CD4-positive, alpha-beta T cell treated with Interleukin-1 beta for 1 hour (primary cell): ENCODE measurements at places on chromosomes 4 and X.

- DNase-seq, result no peak
These were observed 8.5 kb upstream of the NXF3 start for GRCh38 chrX:103101299-103102042.

DNA sequence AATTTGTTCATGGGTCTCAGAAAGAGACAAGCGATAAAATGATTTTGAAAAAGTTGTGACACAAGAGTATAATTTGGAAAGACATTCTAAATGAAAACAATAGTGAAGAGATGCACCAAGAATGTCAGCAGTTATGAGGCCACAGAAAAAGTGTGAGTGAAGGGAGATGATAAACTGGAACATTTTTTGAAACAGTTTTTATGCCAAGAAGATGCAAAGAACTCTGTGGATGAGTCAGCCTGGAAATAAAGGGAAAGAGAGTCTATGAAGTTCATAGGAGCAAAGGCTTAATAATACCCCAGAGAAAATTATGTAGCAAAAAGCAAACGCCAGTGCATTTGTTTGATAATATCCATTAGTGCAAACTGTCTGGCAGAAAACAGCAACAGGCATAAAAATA is 188.4 kb upstream of the TBC1D9 start:
- no peak for DNase-seq

GRCh38 chrX:135481696-135482179 is 38.7 kb upstream of the INTS6L start:
- DNase-seq, result no peak

GRCh38 chr4:11323771-11324170 is 104.9 kb downstream of the HS3ST1 start:
- DNase-seq, result no peak

DNA sequence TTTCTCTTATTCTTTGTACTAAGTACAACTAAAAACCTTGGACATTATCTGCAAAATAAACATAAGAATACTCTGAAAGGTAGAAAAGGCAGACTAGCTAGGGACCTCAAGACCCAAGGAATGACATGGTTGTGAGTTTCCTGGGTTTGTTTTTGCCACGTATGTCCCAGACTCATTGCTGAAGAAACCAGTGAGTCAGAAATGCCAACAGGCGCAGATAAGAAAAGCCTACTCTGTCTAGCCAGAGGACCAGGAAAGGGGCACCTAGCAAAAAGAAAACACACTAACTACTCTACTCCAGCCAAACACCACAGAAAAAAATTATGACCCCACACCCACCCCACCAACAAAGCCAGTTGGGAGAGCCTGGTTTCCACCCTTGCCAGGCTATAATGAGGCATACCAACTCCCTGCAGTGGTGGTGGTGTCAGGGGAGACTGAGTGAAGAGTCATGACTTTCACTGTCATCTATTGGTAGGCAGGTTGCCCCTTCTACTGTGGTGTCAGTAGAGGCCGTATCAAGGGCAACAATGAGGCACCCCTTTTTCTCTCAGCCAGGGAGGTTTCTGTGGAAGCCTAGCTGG is 10.9 kb downstream of the MTMR1 start:
- DNase-seq, result no peak

DNA sequence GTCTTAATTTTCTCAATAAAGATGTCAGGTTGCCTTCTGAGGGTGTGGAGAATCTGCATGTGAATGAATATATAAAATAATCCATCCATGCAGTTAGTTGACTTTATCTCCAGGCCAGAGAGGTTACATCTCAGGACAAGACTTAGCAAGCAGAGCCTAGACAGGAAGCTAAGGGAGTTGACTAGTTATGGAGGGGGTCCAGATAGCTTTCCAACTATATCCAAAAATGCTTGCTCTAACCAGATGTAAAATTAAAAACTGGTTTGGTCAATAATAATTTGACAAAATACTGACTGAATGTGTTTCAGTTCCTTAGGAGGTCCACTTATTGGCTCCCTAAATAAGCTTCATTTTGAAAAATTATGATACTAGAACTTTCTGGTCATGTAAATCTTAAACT is 101.4 kb downstream of the PAPSS1 start:
- no peak for DNase-seq

DNA sequence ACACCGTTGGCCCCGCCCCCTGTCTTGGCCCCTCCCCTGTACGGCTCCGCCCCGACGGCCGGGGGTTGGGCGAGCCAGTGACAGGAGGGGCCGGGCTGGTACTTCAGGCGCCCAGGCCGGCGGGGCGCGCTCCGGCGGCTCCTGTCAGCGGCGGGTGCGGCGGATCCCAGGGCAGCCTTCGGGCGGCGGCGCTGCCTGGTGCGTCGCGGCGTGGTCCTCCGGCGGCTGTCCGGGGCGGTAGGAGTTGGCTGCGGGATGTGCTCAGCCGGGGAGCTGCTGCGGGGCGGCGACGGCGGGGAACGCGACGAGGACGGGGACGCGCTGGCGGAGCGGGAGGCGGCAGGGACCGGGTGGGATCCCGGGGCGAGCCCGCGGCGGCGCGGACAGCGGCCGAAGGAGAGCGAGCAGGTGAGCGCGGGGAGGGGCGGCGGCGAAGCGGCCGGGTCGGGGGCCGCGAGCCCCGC is at the start of gene FAM241A:
Gene FAM241A, plus strand, starts transcription at position 129 of the 464 bp plus-strand sequence. Its CDS starts 127 bp downstream, at position 256.
- DNase-seq, result peak; percentile 93

- no peak for DNase-seq
These were observed 155.8 kb upstream of the ZFP42 start for GRCh38 chr4:187839765-187840164.

DNA sequence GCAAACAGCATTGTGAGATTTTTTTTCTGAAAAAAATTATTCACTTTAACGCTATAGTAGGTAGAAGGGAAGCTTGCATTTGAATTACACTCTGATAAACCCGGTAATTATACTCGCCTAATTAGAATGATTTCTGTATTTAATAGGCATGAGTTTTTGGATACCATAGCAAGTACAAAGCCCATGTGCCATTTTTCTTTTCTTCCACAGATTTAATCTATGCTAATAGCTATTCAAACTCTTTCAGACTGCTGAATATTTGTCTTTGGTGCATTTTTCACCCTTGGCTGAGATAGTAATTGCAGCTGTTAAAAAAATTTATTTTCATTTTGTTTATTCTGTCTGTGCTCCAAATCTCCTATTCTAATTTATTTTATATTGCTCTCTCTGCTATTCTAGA is 113.0 kb downstream of the EGF start:
- DNase-seq, result no peak

DNA sequence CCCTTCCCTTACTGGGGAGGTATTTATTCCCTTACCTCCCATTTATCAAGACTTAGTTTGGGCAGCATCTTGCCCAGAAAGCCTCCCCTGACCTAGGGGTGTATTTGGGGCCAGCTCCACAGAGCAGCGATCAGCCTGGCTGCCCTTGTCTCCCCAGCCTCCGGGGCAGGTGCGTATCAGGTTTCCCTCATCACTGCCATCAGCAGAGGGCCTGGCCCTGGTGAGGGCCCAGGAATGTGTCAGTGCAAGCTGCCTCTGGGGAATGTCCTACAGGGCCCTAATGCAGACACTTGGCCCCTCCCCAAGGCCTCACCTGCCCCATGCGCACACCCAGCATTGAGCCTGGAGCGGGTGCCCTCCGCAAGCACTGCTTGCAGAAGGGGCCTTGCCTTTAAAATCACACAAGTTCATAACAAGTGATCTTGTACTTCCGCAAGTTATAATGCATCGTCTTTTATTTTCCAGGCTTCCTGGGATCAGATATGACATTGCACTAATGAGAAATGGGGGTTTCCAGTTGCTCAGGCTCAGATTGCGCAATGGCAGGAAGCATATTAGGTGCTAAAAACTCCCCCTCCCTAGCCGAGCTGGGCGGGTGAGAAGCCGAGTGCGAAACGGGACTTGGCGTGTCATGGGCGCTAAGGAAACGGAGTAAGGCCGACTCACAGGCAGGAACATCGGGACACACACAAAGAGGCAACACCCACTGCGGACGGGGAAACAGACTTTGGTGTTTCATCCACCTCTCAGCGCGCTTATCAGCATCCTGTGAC is 25.4 kb upstream of the AFAP1 start:
- DNase-seq, result peak; percentile 76

GRCh38 chr4:101349801-101350064 is 2.4 kb upstream of the PPP3CA start:
- no peak for DNase-seq

- no peak for DNase-seq
These were observed 22.8 kb upstream of the DCLK2 start for GRCh38 chr4:150055467-150055866.

DNA sequence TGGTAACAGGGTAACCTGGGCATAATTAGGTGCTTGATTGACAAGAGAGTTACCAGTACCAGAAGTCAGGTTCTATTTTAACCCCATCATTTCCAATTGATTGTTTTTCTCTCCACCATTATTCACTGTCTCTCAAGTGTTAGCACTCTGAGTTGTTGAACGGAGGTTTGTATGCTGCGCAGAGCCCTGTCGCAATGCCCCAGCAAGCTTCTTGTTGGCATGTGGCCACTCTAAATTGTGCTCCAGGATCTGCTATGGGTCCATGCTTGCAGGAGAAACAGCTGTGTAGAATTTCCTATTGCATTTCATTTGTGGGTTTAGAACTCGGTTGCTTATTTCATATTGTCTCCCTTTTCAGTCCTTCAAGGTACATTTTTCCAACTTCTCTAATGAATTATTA is 98.2 kb downstream of the KLHL8 start:
- DNase-seq, result no peak

- no peak for DNase-seq
These were observed 746.3 kb upstream of the FAM241A start for GRCh38 chr4:111398906-111399330.

DNA sequence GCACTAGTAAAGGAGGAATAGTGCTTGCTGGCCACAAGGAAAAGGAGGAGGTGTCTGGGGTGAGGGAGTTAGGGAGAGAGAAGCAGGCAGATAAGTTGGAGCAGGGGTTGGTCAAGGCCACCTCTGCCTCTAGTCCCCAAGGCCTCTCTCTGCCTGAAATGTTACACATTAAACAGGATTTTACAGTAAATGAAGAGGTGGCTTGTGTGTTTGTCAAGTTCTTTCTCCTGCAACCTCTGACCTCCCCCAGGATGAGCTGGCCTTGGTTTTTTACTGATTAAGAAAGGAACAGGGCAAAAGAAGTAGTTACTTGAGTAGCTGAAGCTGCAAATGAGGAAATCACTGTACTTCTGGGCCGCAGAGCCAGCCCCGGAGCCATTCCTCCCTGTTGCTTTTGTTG is 2.0 kb downstream of the GJB1 start:
- no peak for DNase-seq
